Right ventricle myocardium superior (tissue), 1 donor: ENCODE measurements at places on chromosomes 13 and 19. TPM values are rescaled to one million over a fixed set of nuclear protein-coding genes. Genes with fewer than 3 reads are reported as not detected.

Gene SLC7A9
- total RNA-seq, result not detected

Gene KIR2DL1
- not detected for total RNA-seq

Gene KLK3
- not detected for total RNA-seq

Gene F10
- total RNA-seq, result 4.5 TPM

Gene EPS8L1
- 0.83 TPM for total RNA-seq

Gene CRLF1
- total RNA-seq, result 20.6 TPM

Gene IFNL1
- total RNA-seq, result not detected

Gene HPN
- 5.6 TPM for total RNA-seq

Gene SELENOV
- not detected for total RNA-seq

Gene IGSF23
- not detected for total RNA-seq

Gene TDRD12
- total RNA-seq, result not detected

Gene CPT1C
- 2.2 TPM for total RNA-seq

Gene TMEM86B
- total RNA-seq, result 2.3 TPM

Gene ZNF835
- total RNA-seq, result 5.6 TPM

Gene TMIGD2
- total RNA-seq, result 0.24 TPM
